ENCODE measurements at places on chromosomes 5 and 9.

DNA sequence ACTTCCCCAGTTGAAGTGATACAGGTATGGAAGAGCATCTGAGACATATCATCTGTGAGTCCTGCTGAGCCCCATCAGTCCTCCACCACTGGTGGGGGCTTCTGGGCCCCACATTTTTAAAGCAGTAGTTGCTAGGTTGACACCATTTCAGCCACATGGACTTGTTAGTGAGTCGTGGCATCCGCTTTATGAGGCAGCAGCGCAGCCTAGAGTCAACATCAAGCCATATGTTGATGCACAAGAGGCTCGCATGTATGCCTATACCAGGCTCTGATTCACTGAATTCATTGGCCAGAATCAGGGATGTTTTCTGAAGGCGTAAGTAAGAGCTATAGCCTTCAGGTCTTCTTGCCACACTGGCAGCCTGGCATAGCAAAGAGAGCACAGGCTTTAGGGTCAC is 26.8 kb downstream of the ZNF346 start:
- DNase-seq, result no peak

- no peak for DNase-seq
These were observed 194.2 kb upstream of the HAPLN1 start for GRCh38 chr5:83914662-83915418.

GRCh38 chr9:105662184-105663104 is at the start of gene TAL2:
TAL2 (plus strand) TSS chr9:105662457; CDS start chr9:105662497, 40 bp downstream.
- DNase-seq, result no peak

DNA sequence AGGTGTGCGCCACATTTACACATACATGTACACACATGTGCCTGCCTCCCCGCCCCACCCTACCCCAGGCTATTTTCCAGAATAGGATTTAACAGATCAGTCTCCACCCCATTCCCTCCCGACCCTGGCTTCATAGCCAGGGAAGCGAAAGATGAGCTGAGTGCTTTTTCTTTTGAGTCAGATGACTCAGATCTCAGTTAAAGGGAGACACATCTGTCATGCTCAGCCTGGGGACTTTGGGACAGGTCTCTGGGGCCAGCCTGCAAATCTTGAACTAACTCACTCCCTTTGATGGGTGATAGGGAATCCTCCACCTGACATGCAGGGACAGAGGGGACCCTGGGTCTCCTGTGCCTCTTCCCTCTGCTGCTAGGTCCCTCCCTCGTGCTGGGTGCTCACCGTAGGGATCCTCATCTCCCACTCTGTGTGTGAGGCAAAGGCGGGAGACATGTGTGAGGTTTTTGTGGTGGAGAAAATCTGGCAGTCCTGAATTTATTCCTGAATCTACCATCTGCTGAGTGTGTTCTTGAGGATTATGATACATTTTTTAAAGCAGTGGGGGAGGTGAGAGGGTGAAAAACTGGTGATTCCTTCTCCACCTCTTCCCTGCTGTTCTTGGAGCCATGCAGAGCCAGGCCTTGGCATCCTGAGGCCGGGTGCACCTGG is 37.7 kb downstream of the NEUROG1 start:
- no peak for DNase-seq

DNA sequence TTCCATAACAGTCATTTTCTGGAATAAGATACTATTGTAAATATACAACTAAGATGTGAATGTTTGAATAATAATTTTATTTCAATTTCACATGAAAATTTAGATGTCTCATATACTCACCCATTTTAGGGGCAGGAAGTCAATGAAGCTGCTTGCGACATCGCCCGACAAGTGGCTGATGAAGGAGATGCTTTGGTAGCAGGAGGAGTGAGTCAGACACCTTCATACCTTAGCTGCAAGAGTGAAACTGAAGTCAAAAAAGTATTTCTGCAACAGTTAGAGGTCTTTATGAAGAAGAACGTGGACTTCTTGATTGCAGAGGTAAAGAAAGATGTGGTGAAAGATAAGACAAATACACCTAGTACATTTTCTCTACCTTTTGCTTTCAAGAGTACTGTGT is 8.6 kb downstream of the BHMT start:
- DNase-seq, result no peak

GRCh38 chr5:108028412-108028811 is 353.5 kb downstream of the FBXL17 start:
- no peak for DNase-seq

DNA sequence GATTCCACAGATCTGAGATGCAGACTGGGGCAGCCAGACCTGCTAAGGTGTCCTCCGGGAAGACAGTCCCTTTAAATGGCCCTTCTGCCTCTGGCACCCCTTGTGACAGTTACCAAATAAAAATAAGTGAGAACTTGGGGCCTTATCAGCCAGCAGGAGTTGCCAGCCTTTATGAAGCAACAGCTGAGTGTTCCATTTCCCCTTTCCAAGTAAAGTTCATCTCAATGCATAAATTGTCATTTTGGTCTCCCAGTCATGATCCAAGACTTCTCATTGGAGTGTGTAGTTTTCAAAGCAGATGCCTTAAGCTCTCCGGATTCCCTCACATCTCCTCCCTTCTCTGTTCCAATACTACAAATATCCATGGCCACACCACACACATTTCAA is 4.1 kb downstream of the PTCH1 start:
- DNase-seq, result no peak

GRCh38 chr5:169705322-169705721 is 68.2 kb downstream of the DOCK2 start:
- DNase-seq, result no peak

- no peak for DNase-seq
These were observed 54.2 kb downstream of the SSBP2 start for GRCh38 chr5:81696418-81697397.

DNA sequence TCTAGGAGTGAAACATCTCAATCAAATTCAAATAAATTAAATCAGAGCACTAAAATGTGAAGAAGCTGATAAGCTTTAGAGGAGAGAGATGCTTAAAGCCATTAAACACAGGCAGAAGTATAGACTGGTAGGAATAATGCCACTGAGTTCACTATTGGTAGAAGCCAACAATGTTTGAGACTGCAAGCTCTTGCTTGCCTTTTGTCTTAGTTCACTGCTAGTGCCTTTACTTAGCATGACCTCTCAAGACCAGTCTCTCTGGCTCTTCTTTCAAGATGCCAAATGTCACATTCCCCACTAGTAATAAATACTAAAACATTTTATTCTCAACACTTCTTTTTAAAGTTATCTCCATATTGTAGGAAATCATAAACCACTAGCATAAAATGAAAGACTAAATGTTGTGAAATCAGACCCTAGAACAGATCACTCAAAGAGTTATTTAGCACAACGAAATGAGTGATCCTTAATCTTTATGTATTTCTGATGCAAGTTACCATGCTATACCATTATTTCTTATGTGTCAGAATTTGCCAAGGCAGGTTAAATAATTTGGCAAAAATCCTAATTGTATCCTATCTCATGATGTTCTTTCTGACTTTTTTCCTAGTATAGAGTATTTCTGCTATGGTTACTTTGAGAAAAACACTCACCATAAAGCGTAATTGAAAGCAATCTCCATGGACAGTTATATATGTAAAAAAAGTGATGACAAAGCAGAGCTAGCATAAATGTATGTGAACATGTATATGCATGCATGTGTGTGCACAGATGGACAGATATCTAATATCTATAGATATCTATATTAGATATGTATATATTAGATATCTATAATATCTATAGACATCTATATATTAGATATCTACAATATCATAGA is 57.5 kb downstream of the PJA2 start:
- DNase-seq, result no peak

DNA sequence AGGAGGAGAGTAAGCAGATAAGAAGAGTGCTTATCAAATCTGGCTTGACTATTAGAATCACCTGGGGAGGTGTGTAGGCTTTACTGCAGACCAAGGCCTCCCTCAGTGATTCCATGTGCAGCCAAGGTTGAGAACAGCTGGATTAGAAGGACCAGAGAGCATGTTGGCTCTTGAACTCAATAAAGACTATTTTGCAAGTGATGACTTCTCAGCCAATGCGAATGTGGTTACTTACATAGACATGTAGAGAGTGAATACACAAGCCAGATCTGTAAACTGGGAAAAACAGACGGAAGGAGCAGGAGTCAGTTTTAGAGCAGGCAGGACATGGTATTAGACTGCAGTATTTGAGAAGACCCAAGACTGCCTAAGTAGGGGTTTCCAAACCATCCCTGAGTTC is 48.5 kb downstream of the MAMDC2 start:
- DNase-seq, result peak; percentile 59

DNA sequence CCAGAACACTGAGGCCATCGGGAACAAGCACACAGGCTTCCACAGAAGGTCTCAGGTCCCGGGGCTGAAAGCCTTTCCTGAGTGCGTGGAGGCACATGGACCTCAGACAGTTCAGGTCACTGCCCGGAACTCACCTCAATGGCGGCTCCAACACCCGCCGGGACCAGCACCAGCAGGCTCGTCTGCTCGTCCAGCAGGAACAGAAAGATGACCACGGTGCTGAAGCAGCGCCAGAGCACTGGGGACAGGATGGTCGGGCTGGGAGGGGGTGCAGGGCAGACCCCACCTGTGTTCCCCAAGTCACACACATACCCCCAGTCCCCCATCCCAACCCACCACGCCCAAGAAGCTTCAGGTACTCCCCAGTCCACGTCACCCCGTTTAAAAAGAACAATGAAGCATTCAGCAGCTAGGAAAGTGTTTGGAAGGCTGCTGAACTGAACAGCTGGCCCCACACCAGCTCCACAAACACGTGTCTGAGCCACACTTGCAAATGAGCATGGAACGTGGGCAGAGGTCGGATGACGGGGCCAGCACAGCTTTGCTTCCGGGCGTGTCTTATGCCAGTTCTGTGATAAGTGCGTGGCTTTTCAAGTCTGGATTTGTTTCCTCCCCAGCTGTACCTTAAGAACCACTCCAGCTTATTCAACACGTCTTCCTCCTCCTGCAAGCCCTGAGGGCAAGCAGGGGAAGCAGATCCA is 14.6 kb downstream of the CLPTM1L start:
- DNase-seq, result no peak

GRCh38 chr9:84481636-84482218 is 141.2 kb upstream of the SLC28A3 start:
- DNase-seq, result no peak

DNA sequence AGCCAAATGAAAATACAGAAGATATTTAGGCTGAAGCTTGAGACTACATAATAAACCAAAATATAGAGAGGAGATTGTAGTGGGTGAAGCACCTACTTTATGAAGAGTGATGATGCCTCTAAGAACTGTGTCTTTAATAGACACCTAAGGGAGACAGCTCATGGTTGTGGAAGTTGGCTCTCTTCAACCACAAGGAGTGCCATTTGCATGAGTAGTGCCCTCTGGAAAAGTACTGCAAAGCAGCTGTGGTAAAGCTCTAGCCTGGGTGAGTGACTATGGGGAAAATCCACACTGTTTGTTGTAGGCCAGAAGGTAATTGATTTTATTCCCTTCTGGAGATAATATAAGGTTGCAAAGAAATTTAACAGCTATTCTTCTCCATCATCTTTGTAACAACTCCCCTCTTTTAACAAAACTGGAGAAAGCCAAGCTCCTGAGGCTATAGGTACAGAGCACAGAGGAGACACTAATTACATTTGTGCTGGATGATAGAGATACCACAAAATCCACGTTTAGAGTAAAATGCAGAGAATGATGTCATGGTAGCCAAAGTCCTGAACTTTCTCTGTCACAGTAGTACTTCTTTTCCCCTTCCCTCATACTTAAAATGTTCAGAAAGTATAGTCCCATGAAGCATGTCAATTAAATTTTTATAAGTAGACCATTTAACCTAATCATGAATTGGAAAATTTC is 122.8 kb downstream of the STARD4 start:
- no peak for DNase-seq
